ENCODE measurements at places on chromosomes 6 and 20.

DNA sequence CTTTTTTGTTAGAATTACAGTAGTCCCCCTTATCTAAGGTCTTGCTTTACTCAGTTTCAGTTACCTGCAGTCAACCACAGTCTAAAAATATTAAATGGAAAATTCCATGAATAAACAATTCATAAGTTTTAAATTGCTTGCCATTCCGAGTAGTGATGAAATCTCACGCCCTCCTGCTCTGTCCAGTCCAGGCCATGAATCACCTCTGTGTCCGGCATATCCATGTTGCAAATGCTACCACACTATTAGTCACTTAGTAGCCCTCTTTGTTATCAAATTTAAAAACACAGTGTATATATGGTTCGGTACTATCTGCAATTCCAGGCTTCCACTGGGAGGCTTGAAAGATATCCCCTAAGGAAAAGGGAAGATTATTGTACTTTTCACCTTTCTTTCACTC is 164.6 kb upstream of the FAM83B start:
- no peak for DNase-seq

GRCh38 chr6:132683543-132683942 is 24.6 kb upstream of the TAAR1 start:
- no peak for DNase-seq

- no peak for DNase-seq
Measured at GRCh38 chr6:134047124-134047523, 5.3 kb downstream of the SLC2A12 start.

DNA sequence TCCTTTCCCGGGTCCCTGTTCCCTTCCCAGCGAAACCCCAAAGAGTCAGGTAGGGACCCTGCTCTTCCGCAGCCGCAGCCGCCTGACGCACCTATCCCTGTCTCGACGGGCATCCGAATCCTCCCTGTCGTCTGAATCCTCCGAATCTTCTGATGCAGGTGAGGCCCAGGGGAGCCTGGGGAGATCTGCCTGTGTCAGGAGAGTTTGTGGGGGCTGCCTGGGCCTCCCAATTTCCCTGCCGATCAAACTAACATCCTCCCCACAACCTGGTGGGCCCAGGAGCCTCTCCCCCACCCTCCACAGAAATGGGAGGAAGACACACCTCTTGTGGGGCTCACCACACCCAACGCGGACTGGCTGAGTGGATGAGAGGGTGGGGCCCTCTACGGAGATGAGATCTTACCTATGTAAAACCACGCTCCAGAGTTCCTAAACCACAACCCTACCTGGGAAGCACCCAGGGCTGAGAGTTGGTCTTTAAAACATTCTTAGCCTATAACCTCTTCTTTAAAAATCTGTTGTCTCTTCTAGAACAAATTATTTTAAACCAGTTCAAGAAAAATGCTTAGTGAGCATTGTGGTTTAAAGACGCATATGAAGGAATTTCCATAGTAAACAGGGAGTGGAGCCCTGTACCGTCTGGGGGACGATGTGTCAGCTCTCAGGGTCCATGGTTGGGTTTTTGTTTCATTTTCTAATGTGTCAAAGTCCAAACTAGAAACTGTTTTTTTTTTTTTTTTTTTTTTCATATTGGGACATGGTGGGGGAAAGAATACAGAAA is 1.7 kb downstream of the CDC25B start:
- DNase-seq = no peak

- no peak for DNase-seq
Measured at GRCh38 chr6:138044458-138044857, 62.8 kb downstream of the PERP start.

- DNase-seq = no peak
Measured at GRCh38 chr20:51801122-51801822, 1.0 kb downstream of the SALL4 start.

DNA sequence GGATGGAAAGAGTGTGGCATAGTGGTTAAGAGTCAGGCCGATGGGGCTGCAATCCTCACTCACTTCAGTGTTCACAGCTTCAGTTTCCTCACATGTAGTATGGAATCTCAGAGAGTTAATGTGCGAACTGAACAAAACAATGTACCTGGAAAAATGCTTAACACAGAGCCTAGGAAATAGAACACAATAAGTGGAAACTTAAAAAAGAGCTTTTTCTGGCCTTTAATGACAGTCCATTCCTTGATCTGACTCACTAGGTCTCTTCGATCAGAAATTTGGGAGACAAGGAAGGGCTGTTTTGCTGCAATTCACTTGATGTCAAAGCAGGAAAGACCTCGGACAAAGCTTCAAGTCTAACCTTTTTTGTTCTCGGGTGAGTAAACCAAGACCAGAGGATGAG is 56.1 kb downstream of the KCNB1 start:
- no peak for DNase-seq

All from activated T-cell treated with anti-CD3 and anti-CD28 coated beads for 48 hours (primary cell).